Hepatic stellate cell (primary cell): ENCODE measurements at places on chromosomes 5 and 9.
A peak's percentile ranks its signal among the peaks of the same experiment; 100 is the strongest.

GRCh38 chr9:125883565-125884217 is 136.5 kb downstream of the PBX3 start:
- DNase-seq = no peak

DNA sequence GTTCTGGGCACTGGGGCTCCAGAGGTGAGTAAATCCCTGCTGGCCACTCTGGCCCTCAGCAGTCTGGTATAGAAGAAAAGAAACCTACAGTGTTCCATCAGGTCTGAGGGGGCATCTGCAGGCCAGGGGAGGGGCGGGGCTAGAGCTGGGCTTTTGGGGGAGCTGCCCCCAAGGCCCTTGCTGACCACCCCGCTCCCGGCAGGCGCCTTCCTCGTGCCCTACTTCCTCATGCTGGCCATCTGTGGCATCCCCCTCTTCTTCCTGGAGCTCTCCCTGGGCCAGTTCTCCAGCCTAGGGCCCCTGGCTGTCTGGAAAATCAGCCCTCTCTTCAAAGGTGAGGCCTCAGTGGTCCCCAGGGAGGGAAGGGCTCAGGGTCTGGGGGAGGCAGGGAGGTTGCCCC is 6.7 kb downstream of the SLC6A7 start:
- DNase-seq = no peak

GRCh38 chr5:124370601-124371000 is 375.8 kb downstream of the ZNF608 start:
- DNase-seq = no peak

- DNase-seq = no peak
Observed at GRCh38 chr5:53201746-53202145, 92.2 kb upstream of the MOCS2 start.

DNA sequence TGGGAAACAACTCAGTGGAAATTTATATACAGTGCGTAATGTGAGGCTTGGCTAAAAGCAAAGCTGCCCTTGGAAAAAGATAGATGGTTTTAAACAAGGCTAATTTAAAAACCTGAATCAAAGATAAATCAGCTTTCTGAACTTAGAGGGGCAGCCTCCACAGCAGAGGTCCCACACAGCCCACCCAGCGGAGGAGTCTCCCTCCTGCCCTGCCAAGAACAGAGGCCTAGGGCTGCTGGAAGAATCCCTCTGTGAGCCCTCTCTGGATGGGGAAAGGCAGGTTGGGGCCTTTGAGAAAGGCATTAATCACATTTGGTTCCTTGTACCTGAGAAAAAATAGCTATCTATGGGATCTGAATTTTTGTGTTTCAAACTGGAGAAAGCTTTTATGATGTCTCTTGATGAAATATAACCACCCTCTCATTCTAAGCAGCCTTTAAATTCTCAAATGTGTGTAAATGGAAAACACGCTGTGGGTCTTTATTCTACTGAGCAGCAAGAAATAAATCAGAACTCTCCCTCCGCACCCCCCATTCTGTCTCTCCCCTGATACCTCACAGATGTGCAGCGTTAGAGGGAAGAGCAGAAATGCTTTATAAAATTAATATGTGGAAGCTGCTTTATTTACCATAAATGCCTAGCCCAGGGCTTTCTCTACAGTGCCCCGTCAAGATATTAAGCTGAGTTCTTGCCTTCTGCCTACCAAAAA is 329.2 kb downstream of the EFNA5 start:
- no peak for DNase-seq

DNA sequence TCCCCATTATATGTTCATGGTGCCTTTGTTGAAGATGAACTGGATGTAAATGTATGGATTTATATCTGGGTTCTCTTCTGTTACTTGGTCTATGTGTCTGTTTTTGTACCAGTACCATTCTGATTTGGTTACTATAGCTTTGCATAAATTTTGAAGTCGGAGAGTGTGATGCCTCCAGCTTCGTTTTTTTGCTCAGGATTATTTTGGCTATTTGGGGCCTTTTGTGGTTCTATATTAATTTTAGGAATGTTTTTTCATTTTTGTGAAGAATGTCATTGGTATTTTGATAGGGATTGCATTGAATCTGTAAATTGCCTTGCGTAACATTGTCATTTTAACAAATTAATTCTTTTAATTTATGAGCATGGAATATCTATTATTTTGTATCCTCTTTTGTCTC is 36.6 kb upstream of the ZNF366 start:
- DNase-seq = no peak

GRCh38 chr5:128778474-128778873 is 186.8 kb upstream of the SLC27A6 start:
- no peak for DNase-seq

DNA sequence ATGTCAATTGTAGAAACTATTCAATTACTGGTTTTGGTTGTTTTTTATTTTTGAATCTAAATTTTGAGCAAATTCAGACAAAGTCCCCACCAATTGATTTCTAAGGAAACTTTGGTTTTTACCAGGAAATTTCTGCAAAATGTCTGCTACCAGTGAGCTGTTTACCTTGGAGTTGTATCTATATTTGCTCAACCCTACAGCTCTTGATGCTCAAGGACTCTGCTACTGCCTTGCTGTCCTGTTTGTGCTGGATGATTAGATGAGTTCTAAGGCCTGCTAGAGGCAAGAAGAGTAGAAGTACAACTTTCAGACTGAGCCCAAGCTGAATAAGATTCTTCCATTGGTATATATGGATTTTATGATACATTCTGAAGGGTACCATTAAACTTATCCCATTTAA is 42.6 kb upstream of the KIF2A start:
- no peak for DNase-seq

- DNase-seq = no peak
Observed at GRCh38 chr9:2320114-2320513, 301.5 kb upstream of the VLDLR start.

GRCh38 chr5:124692324-124692723 is 54.1 kb downstream of the ZNF608 start:
- DNase-seq = peak; percentile 43

- DNase-seq = no peak
Observed at GRCh38 chr9:32359452-32359851, 25.0 kb upstream of the ACO1 start.

DNA sequence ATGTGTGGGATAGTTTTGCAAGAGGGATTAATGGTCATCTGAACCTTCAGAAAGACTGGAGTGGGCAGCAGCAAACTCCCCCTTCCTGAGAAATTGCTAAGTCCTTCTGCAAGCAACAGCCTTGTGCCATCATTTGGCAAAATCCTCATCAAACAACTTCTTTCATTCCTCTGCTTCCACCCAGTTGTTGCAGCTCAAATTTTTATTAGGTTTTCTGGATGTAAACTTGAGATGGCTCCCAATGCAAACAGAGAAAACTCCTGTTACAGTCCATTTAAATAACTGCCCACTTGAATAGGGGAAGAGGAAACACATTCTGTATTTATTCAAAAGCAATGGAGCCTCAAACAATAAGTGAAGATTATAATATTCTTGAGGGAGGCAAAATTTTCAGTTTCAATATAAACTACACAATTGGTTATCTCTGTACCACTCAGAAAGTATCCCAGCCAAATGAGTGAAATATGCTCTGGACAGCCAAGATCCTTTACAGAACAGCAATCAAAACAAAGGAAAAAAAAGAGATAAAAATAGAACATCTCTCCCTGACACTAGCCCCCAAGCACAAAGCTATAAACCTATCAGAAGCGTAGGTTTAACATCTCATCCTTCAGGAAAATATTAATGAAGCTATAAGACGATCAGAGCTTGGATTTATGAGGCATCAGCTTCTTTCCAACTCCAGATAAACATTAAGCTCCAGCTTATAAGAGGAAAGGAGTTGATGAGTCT is 17.3 kb upstream of the DAP start:
- DNase-seq = no peak

GRCh38 chr5:8923526-8923925 is 622.3 kb downstream of the SEMA5A start:
- DNase-seq = no peak

- peak; percentile 17 for DNase-seq
Observed at GRCh38 chr9:74951725-74952151, 974 bp downstream of the C9orf40 start.

- no peak for DNase-seq
Observed at GRCh38 chr9:126085170-126085569, 241.5 kb upstream of the MVB12B start.

- DNase-seq = no peak
Observed at GRCh38 chr5:140143521-140144258, 18.0 kb downstream of the IGIP start.

DNA sequence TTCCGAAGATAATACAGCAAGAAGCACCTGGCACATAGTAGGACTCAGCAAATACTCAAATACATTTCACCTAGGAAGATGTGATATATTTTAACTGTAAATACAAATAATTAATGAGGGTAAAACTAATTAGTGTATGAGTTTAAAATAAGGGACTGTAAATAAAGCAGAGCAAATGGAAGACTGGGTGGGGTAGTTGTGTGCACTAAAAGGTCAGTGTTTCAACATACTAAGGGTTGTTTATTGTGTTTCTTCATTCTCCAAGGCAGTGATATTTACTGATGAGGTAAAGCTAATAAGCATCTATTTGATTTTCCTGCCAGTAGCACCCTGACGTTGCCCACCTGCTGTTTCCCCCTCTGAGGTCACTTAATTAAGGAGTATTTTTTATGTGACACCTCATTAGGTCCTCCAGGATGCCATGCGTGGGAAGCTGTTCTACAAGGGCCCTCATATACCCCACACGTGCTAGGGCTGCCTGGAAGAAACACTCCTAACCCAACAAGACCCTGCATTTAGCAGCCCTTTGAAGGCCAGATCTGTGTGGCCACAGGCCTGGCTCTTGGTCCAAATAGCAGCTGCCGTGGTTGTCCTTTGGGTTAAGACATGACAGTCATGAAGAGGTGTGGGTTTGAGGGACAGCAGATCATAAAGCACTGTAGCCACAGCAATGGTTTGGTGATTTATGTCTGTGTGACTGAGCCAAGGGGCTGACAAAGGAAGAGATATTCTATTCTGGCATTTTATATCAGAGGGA is 97.5 kb upstream of the RPS23 start:
- no peak for DNase-seq

- no peak for DNase-seq
Observed at GRCh38 chr9:12464910-12465512, 228.2 kb upstream of the TYRP1 start.

DNA sequence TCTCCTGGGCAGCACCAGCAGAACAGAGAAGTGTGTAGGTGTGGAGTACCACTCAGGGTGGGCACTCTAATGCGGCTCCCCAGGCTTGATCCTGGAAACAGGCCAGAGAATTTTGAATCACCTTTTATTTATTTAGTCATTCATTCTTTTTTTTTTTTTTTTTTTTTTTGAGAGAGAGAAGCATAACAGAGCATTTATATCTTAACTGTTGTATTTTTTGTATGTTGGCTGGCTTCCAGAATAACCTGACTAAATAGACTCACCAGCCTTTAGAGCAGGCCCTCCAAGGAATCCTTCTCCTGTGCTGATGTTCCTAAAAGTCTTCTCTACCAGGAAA is 153.4 kb downstream of the PIK3R1 start:
- DNase-seq = no peak

DNA sequence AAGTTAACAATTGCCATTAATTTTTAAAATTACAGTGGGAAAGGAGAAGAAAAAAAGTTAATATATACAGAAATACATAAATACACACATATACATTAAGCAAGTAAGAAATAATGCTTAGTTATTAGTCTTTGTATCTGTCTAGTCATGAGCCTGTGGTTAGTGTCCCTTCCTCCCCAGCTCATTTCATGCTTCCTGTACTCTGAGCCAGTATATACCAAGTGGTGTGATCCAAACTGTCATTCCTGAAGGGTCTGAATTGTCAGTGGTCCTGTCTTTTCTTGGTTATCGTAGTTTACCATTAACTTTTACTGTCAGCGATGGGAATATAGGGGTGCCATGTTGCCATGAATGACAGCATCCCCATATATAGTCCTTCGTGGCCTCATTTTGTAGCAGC is 24.2 kb upstream of the STOM start:
- DNase-seq = no peak

GRCh38 chr5:163433271-163433670 is 4.1 kb upstream of the CCNG1 start:
- DNase-seq = no peak
